ENCODE measurements at places on chromosomes 1 and 21.
A peak's percentile ranks its signal among the peaks of the same experiment; 100 is the strongest.

- DNase-seq: peak; percentile 44
Observed at GRCh38 chr1:159800177-159800930, 1.8 kb upstream of the FCRL6 start.

DNA sequence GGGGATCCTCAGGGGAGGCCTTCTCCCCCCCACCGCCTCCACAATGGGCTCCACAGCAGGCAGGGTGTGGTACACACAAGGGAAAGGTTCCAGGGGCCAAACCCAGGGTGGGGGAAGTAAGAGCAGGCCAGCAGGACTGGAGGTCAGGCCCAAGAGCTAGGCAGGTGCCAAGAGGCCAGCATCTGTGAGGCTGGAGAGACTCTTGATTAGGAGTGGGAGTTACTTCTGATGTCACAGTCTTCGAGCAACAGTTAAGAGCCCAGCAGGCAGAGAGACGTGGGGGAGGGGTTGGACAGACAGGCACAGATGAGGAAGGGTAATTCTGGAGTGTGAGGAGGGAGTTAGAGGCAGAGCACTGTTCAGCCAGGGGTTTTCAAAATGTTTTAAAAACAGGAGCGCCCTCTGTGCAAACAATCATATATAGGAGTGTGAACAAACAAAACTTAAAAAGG, 55.8 kb downstream of the SLC9A1 start:
- DNase-seq: no peak

DNA sequence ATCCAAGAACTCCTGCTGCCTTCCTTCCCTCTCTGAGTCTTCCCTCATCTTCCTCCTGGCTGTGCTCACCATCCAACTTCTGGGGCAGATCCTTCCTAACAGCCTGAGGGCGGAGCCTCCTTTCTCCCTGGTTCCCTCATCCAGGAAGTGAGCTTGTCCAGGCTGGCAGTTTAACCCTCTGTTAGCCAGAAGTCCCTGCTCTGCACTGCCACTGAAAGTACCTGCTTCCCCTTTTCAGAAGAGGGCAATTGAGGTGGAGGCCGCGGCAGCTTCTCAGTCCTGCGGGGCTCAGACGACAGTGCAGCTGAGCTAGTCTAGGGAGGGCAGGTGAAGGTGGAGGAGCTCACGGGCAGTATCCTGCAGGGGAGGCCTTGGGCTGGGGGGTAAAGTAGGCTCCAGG, 149.1 kb downstream of the FCRL5 start:
- DNase-seq: no peak

- no peak for DNase-seq
Observed at GRCh38 chr1:156303241-156303640, 4.1 kb upstream of the VHLL start.

- no peak for DNase-seq
Observed at GRCh38 chr21:36097427-36098181, 27.8 kb downstream of the CBR1 start.

DNA sequence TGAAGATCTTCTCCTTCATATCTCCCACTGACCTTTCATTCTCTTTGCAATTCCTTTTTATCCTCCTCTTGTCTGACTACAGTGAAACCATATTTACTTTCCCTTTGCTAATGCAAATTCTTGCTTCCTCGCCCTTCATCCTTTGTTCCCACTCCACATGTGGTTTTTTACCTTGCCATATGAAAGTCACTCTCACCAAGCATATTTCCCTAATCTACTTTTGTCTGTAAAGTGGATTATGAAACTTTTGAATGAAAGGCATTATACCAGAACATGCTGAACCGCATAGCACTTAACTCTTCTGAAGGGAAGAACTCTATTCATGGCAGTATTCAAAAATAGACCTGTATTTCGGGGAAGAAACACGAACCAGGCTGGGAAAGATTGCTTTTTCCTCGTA, 8.0 kb upstream of the TMPRSS15 start:
- no peak for DNase-seq

- DNase-seq: no peak
Observed at GRCh38 chr1:4301007-4301406, 353.4 kb upstream of the AJAP1 start.

GRCh38 chr1:7857985-7858384, 5.1 kb upstream of the UTS2 start:
- DNase-seq: no peak

DNA sequence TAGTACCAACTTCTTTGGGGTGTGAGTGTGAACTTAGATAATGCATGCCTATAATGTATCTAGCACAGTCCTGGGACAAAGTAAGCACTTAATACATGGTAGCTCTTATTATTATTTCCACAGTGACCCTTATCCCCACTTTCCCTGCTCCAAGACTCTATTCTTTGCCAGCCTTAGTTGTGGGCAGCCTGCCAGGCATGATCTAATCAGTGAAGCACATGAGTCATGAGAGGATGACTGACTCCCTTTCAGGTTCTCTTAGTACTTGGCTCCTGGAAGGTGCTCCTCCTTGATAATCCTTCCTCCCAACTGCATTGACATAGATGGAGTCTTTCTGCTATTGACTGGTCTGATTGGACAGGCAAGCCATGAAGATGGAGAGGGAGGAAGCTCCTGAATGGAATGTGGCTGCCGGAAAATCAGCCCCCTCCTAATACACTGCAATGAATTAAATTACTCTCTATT, 17.4 kb upstream of the GNG12 start:
- DNase-seq: no peak

DNA sequence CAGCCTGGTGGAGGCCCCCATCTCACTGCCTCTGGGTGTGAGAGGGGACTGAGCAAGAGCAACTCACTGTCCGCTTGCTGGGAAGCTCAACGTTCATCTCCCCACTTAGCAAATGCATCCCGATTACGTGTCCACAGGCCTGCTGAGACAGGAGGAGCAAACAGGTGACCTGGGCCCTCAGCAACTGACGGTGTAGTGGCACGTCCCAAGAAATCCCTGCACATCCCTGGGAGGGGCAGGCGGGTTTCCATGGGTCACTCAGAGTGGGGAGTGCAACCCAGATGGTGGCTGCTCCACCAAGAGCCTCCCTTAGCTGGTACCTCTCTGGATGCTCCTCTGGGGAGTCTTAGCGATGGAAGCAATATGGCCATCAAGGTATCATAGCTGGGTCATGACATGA, 229.4 kb downstream of the DYRK1A start:
- no peak for DNase-seq

GRCh38 chr1:192849011-192849410, 40.2 kb downstream of the RGS2 start:
- DNase-seq: no peak

DNA sequence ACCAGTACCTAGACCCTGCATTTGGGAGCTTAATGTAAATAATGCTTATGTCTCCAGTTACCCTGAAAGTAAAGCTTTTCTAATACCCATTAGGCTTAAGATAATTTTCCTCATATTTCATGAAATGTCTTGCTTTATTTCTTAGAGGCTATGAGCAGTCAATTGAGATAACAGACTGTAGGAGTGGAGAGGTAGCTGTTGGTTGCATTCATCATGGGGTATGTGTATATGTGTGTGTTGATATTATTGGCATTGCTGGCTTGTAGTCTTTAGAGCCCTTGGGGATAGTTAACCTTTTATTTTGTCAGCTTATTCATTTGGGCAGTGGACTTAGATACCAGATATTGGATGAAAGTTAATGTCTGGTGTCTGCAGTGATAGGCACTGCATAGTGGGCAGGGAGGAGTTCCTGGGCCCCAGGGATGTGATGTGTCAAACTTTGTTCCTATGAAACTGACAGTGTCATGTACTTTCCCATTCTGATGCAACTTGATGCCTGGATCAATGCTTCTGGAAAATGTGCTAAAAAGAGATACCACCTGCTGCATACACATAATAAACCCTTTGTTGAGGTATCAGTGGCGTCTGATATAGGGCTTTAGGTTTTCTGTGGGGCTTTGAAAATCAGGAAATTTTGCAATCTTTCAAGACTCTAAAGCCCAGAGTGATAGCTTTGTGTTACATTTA, 83.9 kb downstream of the MAST2 start:
- no peak for DNase-seq

DNA sequence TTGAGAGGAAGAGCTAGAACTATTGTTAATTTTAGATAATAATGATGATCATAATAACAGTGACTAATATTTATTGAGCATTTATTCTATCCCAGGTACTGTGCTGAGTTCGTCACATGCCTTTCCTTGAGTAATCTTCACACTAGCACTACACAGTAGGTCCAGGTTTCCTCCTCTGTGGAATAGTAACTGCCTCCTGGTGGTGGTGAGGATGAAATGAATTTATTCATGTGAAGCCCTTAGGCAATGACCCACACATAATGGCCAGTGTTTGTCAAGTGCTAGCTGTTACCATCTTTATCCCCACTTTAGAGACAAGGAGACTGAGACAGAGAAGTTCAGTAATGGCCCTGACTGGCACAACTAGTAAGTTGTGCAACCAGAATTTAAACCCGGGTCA, 5.9 kb downstream of the NIPAL3 start:
- DNase-seq: no peak

DNA sequence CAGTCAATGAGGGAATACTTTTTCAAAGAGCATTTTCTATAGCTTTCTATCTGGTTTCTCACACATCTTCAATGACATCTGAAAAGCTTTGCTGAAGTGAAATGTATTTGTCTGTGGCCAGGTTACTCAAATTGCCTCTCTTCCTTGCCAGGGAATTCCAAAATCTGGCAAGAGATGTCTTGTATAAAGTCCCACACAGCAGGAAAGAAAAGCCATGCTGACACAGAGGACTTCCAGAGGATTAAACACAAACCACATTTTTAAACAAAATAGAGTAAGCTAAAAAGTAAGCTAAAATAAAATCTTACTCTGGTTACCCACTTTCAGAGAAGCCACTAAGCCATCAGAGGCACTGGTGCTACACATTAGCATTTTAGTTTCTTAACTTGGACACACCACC, 93.1 kb upstream of the BCAR3 start:
- no peak for DNase-seq

GRCh38 chr21:33587792-33588484, 546 bp downstream of the DONSON start:
- DNase-seq: peak; percentile 37

- no peak for DNase-seq
Observed at GRCh38 chr1:175204330-175204729, 11.8 kb upstream of the KIAA0040 start.

DNA sequence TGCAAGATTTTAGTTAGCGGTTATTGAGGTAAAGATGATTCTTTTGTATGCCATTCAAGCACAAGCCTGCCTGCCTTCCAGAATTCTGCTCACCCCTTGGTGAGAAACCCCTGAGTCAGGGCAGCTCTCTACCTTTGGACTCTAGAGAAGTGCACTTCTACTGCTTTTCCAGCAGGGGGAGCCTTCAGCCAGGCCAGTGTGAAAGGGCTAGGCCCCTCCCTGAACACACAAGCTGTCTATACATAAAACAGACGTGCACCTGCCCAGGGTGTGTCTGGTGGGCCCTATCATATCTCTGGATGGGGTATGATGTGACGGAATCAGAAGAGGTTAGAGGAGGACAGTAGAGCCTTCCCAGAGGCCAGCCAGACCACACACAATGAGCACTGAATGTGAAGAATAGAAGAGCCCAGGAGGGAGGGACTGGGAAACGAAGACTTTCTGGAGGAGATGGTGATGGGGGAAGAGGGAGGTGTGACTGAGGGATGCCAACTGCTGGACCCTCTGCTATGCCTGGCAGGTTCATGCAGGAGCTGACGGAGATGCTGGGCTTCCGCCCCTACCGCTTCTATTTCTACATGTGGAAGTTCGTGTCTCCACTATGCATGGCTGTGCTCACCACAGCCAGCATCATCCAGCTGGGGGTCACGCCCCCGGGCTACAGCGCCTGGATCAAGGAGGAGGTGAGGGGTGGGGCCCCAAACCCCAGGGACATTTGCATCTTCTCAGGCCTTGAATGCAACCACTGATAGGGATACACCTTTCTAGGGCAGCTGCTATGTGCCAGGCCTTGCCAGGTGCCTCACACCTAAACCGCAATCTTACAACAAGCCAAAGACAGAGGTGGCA, 13.0 kb upstream of the KCNC4 start:
- DNase-seq: peak; percentile 56

DNA sequence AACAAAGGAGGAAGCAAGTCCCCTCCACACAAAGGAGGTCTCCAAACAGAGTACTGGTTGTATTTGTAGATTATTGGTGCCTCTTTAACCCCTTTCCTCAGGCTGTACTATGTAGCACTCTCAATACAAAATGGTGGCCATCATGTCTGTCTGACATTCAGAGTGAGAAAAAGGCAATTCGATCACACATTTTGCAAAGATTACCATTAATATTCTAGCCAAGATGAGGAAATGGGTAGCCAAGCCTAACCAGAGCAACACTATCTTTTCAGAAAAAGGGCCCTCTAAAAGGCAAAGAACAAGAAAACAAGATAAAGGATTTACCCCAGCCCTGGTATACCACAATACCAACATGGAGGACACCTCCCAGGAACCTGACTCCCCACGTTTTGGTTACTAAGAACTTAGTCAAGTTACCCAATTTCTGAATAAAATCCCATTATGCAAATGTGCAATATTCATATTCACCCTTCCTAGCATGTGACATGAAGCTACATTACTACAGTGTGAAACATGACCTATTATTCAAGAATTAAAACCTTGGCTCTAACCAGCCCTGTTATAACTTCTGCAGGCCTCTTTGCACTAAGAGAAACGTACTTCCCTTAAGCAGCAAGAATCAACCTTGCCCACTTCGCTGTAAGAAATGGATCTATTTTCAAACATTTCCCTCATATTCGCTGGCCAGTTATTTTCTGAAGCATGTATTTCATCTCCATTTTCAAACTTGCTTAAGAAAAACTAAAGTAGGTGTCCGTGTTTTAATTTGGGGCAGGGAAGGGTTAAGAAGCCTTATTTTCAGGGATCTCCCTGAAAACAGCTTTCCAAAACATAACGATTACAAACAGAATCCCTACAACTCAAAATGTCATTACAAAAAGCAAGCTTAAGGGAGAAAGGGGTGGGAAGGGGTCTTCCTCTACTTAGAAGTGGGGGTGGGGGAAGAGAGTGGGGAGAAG, 2.1 kb downstream of the KDM5B start:
- no peak for DNase-seq

- no peak for DNase-seq
Observed at GRCh38 chr1:3417082-3417739, 37.3 kb upstream of the ARHGEF16 start.

GRCh38 chr1:231241750-231242149, 738 bp downstream of the GNPAT start:
- DNase-seq: peak; percentile 18

DNA sequence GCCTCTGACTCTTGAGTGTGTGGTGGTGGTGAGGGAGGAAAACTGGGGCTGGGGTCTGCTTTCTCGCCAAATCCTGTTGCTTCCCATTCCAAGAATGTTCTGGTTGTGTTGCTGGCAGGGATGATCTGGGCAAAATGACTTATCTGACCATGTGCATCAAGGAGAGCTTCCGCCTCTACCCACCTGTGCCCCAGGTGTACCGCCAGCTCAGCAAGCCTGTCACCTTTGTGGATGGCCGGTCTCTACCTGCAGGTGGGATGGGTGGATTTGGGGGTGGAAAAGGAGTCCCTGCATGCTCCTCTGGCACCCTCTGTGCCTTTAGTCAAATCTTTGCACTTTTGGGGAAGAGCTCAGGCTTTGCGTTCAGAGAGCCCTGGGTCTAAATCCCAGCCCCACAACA, 18.1 kb downstream of the CYP4B1 start:
- DNase-seq: no peak

GRCh38 chr1:7404046-7404742, 366.9 kb upstream of the VAMP3 start:
- DNase-seq: peak; percentile 9

GRCh38 chr1:206887701-206888100, 9.5 kb upstream of the IL24 start:
- no peak for DNase-seq

- DNase-seq: peak; percentile 16
Observed at GRCh38 chr1:107139833-107140702, 771 bp upstream of the NTNG1 start.
